NCI-H1436 treated with DMSO at 0.1 percent for 48 hours (cell line): ENCODE measurements at places on chromosomes 12 and 14.

GRCh38 chr12:77746096-77746495, 84.6 kb upstream of the NAV3 start:
- DNase-seq, result peak; percentile 96

DNA sequence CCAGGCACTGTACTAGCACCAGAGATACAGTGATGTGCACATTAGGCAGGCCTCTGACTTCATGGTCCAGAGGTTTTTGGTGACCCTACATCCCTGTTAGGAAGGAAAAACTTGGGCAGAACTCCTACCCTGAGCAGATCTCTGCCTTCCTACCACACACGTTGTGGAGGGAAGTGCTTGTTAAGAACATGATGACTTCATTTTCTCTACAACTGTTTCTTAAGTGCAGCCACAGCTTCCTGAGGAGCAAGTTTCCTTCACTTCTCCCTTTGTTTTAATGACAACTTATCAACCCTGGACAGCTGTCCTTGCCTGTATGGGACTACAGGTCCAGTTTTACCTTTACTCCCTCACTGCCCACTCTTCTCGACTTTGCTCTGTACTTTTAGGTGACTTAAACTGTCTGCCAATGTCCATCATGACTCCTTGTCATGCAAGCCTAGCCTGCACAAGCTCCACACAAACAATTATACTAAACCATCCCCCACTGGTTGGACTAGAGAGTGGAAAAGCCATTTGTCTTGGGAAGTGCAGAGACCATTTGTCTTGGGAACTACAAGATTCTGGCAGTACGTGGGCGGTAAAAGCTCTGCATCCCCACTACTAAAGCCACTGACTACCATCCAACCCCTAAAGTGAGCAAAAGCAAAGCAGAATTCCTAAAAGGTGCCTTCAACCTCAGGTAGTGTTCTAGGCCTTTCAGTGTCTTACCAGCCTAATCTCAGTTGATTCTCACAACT, 359.8 kb downstream of the EGLN3 start:
- no peak for DNase-seq

DNA sequence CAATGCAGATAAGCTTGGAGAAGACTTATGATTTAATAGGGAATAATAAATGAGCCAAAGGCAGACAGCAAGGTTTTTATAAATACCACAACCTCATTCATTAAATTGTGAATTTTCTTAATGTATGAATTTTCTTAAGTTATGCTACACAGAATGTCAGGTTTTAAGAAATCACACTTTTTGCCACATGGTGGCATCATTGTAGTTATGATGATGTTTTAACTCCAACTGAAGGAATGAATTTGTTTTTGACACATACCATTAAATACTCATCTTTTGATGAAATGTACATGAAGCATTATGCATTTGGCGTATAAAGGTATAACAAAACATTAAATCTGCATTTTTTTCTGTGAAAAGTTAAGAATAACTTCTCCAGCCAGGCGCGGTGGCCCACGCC, 524.1 kb upstream of the FBXO33 start:
- no peak for DNase-seq

- no peak for DNase-seq
Observed at GRCh38 chr14:72946491-72946890, 20.2 kb downstream of the DCAF4 start.

DNA sequence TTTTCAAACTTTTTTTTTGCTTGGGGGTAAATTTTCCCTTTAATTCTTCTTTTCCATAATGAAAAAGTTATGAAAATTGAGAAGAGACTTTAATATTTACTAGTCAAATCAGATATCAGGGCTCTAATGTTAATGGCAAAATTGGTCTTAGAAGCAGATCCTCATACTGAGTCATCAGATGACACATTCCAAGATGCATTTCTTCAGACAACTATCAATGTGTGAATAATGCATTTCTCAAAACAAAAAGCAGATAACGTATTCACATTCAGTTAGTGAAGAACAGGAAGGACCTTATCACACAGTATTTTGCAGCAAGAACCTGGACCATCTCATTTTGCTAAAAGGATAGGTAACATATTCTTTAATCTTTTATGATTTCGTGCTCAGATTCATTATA, 130.7 kb downstream of the GPHN start:
- DNase-seq, result no peak

- no peak for DNase-seq
Observed at GRCh38 chr14:23186913-23187654, 3.6 kb upstream of the SLC7A8 start.

GRCh38 chr12:20695232-20695631, at the start of gene SLCO1C1:
SLCO1C1 (plus strand) TSS chr12:20695332; CDS start chr12:20699577, 4,245 bp downstream.
- DNase-seq, result no peak

DNA sequence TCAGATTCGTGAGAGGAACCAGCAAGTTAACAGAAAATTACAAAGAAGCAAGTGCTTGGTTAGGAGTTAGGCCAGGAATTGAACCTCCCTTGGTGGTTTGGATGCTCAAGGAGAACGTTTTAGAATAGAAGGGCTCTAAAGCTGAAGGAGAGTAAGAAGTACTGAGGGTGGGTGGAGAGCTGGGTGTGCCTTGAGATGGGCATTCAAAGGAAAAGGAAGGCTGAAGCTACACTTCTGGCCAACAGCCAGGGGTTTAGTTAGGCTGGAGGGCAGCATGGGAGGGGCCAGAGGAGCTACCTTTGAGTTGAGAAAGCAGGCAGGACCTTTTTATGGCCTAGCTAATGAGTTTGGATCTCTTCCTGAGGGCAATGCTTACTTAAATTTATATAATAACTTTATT, 421.2 kb downstream of the CCDC91 start:
- no peak for DNase-seq

- DNase-seq, result no peak
Observed at GRCh38 chr12:95642583-95642982, 91.3 kb upstream of the USP44 start.

DNA sequence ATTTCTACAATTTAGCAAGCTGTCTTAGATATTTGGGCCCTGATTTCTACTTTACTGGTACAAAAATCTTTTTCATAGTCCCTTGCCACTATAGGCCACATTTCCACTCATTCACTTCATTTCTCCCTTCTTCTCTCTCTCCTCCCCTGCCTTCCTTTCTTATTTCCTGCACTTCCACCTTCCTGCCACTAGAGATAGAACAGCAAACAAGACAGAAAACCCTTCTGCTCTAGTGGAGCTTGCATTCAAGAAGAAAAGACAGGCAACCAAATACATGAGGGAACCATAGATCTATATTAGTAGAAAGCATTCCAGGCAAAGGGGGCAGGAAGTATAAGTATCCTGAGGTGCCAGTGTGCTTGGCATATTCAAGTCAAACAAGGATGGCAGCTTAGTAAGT, 623.5 kb downstream of the FLRT2 start:
- no peak for DNase-seq

- DNase-seq, result no peak
Observed at GRCh38 chr12:4563336-4563735, 1.3 kb downstream of the DYRK4 start.

DNA sequence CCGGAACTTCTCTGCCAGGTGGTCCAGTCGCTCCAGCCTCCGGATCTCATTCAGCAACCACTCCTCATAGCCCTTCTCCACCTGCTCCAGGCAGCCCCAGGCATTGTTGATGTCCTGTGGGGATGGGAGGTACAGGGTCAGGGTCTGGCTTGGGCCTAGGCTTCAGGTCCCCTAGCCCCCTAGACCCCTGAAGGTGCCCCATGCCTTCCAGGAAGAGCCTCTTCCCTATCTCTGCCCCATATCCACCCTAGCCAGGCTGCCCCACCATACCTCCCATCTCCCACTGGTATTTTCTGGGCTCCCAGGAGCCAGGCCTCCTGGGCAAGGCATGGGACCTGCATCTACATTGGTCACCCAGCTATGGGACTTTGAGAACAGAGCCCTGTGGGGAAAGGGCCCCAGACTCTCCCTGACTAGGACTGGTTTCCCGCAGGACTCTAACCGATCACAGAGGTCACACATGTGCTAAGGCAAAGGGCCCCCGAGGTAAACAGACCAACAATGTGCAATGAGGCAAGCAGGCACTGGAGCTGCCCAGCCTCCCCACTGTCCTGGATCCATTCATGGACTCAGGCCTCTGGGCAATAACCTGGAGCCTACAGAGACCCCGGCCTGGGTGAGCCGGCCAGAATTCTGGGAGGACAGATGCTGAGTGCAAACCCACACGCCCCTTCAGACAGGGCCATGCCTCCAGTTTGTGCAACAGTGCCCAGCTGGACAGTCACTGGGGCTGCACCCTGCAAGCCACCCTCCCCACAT, 88.8 kb downstream of the ACTN1 start:
- no peak for DNase-seq

- no peak for DNase-seq
Observed at GRCh38 chr12:32558903-32559302, 120.2 kb upstream of the DNM1L start.

DNA sequence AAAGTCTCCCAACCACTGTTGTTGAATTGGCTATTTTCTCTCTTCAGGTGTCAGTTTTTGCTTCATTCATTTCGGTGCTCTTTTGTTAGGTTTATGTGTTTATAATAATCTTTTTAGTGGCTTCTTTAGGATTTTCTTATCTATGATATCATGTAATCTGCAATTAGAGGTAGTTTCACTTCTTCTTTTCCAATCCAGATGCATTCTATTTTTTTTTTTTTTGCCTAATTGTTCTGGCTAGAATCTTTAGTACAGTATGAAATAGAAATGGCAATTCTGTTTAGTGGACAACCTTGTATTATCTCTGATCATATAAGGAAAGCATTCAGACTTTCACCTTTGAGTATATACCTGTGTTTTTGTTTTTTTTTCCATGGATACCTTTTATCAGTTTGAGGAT, 17.4 kb downstream of the CNOT2 start:
- DNase-seq, result no peak

GRCh38 chr12:4172999-4173398, 100.6 kb upstream of the CCND2 start:
- no peak for DNase-seq

GRCh38 chr12:51415931-51416330, 8.7 kb upstream of the SLC4A8 start:
- DNase-seq, result no peak

GRCh38 chr14:73816393-73816816, 35.2 kb upstream of the PTGR2 start:
- no peak for DNase-seq

DNA sequence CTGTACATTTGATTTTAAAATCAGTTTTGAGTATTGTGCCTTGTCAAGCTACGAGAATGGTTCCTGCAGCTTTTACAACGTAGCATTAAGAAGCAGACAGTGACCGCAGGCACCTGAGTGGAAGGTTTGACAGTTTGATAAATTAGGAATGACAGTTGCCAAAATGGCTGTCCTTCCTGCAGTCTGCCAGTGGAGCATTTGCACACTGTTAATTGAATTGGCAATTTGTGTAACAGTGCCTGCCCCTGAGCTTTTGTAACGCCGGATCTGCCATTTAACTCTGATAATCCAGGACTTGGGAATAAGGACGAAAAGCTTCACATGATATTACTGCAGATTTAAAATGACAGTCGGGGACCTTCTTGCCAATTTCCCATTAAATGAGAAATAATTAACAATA, 385.3 kb downstream of the NPAS3 start:
- no peak for DNase-seq

DNA sequence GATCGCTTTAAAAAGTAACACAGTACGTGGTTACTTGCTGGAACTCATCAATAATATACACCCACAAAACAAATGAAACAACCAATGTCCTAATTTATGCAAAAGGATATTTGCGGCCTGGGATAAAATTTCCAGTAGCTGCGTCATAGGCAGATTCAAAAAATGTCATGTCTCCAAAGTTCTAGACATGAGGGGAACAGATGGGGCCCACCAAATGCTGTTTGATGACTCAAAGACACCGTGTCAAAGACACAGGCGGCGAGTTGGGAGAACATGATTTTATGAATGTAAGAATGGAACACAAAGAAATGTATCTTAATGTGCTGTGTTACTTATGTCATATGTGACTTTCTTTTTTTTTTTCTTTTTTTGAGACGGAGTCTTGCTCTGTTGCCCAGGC, 34.3 kb upstream of the NCOR2 start:
- DNase-seq, result no peak

- DNase-seq, result no peak
Observed at GRCh38 chr12:84073401-84073800, 839.2 kb downstream of the SLC6A15 start.

DNA sequence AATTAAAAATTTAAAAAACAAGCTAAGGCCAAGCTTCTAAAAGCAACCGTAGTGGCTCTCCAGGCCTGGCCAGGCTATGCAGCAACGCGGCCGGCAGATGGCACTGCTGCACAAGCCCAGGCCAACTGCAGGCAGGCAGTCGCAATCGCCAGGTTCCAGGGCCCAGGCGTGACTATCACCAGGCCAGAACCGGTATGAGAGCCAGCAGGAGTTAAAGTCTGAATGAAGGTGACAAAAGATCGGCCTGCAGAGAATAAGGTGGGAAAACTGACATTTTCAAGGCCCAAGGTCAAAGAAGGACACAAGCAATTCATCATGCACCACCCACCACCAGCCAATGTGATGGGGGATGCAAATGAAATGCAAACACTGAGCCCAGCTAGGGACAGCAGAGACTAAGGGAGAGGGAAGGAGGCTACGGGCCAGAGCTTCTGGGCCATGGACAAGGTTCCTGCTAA, 43.6 kb upstream of the ANO2 start:
- DNase-seq, result no peak

DNA sequence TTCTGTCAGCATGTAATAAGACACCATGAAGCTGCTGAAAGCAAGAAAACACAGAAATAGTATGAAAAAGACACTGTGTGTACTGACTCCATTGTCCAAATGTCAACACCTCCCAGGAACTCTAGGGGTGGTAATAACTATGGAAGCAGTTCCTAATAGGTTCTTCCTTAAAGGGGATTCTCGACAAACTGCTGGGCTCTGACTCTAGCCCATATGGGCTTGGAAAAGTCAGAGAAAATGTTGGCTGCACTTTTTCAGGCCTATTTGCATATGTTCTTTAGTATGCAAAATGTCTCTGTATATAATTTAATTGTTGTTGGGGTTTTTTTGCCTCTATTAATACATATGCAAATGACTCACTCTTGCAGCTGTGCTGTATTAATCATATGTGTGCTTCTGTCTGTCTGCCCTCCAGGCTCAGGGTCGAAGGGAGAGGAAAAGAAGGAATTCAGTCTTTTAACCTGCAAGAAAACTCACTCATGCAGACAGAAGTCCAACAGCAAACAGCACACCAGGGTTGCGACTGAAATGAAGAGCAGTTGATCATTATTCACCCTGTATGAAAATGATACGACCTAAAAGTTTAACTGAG, 317.6 kb downstream of the SOX5 start:
- no peak for DNase-seq

DNA sequence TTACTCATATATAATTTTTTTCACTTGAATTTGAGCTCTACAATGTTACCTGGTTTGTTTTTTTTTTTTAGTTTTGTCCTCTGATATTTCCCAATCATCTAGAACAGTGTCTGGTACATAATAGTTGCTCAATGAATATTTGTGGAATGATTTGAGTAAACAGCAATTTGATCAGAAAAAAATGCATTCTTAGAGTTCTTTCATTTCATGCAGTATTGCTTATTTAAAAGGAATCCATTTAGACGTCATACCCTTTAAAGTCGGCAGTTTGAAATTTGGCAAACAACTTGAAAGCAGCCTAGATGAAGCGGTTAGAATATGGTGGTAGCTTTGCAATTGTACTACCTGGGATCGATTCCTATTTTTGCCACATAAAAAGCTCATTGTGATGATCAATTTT, 140.0 kb downstream of the PDE3A start:
- DNase-seq, result no peak
